ENCODE measurements at places on chromosomes 12 and 14.

GRCh38 chr14:90610346-90611040 is 205.7 kb downstream of the TTC7B start:
- no peak for DNase-seq

DNA sequence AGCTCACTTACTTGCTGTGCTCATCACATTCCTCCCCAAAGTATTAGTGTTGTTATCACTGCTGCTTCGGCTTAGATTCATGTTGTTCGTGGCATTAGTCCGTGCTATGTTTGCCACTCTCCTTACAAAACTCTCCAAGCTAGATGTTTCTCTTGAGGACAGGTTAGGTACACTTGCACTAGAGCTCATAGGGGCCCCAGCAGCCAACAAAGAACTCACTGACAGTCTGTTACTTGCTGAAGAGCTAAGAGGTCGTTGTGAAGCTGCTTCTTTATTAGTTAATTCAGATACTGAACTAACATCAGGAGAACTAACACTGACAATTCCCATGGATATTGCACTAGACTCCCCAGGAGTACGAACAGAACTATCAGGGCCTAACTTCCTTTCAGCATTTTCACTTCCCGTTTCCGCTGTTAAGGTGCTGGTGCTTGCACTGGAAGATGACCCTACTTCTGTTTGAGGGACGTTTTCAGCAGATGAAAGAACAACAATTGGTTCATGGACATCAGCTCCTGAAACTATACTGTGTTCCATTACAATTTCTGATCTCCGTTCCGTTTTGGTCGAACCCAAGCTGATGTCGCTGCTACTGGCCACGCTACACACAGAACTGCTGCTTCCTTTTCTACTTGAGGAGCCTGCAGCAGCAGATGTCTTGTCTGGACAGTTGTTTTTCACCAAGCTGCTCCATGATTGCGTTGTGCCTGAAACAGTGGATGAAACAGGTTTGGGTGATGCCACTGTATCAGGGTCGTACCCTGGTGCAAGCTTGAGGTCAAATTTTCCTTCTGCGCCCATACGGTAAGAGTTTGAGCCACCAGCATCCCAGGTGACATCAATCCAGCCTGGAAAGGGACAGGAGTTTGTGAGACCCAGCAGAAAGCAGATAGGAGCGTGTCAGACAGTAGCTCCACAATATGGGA is 78.7 kb downstream of the HECTD1 start:
- DNase-seq, result no peak

- DNase-seq, result no peak
These were observed 65.6 kb downstream of the FERMT2 start for GRCh38 chr14:52885230-52885629.

DNA sequence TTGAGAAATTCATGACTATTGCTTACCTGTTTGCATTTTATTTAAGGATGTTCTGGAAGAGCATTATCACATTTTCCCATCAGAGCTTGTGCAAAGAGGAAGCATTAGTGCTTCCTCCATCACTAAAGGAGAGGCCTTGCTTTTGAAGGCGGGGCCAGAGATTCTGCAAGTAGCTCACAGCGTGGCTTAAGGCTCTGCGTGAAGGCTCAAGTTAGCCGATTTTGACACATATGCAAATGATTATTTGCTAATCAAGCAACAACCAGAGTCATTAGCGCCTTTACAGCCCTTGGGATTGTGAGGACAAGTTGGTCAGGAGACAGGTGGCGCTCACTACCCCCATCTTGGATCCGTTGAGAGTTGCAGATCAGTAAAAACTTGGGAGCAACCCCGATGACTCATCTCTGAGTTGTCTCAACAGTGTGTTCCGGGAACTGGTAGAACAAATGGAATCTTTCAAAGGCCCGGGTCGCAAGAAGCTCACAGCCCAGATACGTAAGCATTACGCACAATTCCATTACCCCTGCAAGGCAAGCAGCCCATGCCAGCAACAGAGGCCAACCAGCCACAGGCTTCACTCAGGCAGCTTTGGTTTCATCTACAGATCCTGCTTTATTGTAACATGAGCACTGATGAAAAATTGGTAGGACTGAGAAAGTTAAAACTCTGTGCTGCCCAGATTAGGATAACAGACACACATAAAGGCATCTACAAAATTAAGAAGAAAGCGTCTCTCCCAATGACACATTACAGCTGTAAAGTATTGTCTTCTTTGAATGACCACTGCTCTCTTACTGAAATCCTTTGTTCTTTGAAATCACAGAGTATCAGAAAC is 34.9 kb upstream of the SPTSSA start:
- DNase-seq, result no peak

DNA sequence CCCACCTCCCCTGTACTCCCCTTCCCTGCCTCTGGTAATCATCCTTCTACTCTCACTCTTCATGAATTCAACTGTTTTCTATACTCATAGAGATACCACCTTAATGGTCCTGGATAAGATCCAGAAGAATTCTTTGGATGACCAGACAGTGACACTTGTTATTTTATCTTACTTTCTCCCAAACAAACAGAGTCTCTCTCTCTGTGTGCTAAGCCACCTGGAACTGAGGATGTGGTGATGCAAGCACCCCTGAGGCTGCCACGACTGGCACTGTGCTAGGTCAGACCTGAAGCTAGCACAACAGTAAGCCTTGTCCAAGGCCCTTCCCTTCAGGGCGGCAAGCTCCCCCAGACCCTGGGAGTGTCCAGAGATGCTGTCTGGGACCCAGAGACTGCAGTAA is 250.2 kb downstream of the C12orf50 start:
- DNase-seq, result no peak

DNA sequence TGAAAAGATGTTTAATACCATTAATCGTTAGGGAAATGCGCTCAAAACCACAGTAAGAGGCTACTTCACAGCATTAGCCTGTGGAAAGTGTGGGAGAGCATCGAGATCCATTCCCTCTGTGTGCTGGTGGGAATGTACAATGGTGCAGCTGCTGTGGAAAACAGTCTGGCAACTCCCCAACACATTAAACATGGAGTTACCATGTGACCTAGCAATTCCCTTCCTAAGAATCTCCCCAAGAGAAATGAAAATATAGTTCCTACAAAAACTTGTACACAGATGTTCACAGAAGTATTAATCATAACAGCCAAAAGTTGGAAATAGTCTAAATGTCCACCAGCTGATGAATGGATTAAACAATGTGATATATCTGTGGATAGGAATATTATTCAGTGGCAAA is 23.8 kb downstream of the MLXIP start:
- no peak for DNase-seq

DNA sequence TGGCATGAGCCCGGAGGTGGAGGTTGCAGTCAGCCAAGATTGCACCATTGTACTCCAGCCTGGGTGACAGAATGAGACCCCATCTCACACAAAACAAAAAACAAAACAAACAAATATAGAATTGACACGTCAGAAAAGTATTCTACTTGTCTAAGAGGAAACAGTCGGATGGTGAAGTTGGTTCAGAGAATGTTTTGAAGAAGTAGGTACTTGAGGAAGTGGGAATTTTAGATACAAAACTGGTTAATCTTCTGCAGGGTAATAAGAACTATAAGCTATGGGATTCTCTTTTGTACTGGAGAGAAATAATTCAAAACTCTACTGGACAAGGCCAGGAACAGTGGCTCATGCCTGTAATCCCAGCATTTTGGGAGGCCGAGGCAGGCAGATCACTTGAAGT is 14.6 kb upstream of the TCTN1 start:
- DNase-seq, result no peak

GRCh38 chr12:25938581-25938980 is 19.9 kb upstream of the RASSF8 start:
- DNase-seq, result no peak

DNA sequence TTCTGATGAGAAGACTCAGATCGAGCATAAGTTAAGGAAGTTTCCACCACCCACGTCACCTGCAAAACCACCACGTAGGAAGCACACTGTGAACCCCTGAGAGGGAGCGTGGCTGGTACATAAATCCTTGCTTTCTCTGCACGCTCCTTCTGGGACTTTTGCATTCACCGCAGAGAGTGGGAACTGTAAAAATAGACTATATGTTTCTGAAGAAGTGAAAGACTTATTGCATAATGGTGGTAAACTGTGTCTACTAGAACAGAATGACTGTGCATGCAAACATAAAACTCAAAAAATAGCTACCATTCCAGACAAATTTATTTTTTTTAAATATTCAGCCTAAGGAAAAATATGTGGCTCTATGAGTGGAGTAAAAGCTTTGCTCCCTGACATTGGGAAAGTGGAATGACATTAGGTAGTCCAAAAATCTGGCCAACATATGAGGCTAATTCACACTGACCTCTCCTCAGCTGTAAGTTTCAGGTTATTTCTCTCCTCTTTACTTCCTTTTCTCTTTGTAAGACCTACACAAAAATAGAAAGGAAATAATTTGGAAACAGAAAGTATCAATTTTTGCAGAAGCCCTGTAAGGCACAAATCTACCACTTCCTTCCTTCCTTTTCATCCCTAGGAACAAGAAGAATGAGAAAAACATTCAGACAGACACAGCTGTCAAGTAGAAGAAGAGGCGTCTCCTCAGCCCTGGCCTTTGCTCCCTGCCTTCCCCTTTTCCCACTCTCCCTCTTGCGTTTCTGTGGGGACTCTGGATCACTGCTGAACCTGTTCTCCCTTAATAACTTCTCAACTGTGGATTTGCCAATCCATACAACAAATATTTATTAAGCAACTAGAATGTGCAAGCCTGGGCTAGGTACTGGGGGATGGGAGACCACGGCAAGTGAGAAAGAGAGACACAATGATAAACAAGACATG is 264.3 kb upstream of the FOXN3 start:
- peak; percentile 54 for DNase-seq

DNA sequence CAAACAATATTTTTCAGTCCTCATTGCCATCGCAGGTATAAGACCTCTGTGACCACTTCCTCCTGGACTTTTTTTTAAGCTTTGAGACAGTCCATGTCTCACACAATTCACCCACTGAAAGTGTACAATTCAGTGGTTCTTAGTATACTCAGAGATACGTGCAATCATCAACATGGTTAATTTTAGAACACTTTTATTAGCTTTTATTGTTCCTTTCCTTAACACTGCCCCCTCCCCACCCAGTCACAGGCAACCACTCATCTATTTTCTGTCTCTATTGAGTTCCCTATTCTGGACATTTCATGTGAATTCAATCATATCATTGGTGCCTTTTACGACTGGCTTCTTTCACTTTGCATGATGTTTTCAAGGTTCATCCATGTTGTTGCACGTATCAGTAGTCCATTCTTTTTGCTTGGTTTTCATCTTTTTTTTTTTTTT is 16.2 kb downstream of the NCKAP5L start:
- DNase-seq, result no peak

DNA sequence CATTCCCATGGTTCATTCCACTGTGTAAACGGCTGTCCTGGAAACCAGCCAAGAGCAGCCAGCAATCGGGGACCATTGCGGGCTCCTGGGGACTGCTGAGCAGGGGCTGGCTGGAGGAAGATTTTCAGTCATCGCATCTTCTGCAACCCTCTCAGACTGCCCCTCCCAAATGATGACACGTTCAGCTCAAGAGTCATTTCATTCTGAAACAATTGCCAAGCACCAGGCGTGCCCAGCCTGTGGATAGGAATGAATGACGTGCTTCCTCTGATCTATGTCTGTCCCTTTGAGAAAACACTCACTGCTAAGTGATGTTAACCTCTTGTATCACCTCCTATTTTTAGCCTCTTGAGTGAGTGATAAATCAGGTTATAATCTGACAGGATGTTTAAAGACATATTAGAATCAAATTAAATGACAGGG is 62.0 kb downstream of the NDUFA12 start:
- DNase-seq, result peak; percentile 33

DNA sequence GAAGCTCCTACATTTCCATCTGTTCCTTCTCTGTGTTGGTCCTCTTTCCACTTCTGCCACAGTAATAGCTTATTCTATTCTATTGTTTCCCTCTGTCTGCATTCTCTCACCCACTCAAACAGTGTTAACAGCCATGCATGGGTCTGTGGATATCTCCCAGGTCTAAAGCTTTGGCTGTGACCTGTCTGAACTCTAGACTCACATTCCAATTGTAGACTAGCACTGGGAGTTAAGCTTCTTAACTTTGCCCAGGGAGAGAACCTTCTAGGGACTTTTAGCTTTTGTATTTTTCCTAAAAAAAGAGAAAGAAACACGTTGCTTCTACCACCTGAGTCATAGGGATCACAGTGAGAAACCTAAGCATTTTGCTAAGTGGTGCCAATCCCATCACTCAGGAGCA is 36.7 kb downstream of the PTPRR start:
- no peak for DNase-seq

DNA sequence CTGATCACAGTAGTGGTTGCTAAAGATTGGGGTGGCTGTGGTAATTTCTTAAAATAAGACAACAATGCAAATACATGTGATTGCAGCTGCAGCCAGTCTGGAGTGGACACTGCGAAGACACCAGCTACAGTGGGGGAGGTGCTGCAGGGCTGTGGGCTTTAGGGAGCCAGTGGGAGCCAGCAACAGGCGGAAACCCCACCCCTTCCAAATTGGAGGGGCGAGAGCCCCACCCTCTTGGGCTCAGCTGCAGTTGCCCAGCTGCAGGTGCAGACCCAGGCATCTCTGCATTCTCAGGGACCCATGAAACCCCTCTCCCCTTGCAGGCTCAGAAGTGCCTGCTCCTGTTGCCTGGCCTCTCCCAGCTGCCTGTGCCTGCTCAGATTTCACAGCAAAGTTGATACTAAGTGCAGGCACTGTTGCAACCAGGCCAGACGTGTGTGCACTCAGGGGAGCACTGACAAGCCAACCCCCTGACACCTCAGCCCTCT is 104.8 kb downstream of the MYF5 start:
- DNase-seq, result no peak

DNA sequence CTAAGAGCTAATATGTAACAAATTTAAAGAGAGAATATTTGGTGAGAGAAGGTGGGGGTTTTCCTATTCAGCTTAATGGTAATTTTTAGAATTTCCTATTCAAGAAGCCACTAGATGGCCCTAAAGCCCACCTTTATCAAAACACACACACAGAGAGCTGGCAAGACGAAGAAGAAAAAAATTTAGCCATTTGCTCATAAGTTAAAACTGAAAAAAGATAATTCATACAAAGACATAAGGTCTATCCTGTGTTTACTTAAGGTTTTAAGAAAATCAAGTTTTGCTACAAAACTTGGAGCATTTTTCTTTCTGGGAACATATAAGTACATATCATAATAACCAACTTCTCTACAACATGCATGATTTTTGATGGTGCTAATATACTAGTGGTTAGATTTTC is 46.8 kb upstream of the PCED1B start:
- no peak for DNase-seq

DNA sequence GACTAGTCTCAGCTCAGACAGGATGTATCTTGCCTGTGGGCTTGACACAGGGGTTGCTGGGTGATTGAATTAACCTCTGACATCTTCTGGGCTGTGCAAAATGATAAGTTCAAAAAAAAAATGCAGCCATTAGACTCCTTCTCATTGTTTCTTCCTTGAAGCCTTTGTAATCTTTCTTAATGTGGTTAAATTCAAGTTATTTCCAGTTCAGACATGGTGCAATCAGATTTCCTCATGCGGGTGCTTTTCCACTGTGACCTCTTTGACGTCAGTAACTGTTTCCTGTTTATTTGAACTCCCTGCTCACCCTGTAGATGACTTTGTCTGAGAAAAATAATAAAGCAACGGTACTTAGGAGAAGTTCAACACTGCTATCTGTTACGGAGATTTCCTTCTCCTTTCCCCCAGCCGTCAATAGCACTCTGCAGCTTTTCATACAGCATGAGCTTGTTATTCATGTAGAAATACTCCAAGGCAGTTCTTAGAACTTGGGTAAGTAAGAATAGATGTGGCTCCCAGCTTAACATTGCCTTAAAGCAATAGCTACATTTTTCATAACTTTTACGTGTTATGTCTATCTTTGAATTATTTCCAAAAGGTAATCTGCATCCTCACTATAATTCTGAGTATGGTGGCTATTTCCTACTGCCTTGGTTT is 155.5 kb downstream of the PRKCH start:
- peak; percentile 39 for DNase-seq
